ENCODE measurements at places on chromosomes 12 and 14.
A peak's percentile ranks its signal among the peaks of the same experiment; 100 is the strongest.

- DNase-seq = no peak
Measured at GRCh38 chr12:43094886-43095575, 457.0 kb downstream of the ADAMTS20 start.

GRCh38 chr14:52922656-52923055 is 28.2 kb downstream of the FERMT2 start:
- no peak for DNase-seq

DNA sequence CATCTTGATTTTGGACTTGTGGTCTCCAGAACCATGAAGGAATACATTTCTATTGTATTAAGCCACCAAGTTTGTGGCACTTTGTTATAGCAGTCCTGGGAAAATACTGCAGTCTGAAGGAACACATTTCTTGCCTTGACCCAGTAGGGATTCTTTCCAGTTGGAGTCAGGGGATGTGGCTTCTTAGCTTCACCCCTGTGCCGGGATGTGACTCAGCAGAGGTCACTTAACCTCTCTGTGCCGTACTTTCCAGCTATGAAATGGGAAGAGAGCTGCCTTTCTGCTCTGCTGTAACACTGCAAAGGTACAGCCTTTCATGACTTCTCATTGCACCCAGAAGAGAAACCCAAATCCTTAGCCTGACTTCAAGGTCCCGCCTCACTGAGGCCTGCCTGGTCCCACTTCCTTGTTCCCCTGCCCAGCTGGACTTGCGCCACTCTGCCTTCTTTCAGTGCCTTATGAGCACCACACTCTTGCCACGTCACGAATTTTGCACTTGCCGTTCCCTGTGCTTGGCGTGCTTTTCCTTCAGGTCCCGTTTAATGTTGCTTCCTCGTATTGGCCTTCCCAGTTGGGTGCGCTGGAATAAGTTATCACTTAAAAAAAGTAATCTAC is 24.2 kb downstream of the CHST11 start:
- peak; percentile 71 for DNase-seq

- DNase-seq = no peak
Measured at GRCh38 chr12:11970155-11970520, 100.6 kb upstream of the BCL2L14 start.

- no peak for DNase-seq
Measured at GRCh38 chr14:96243785-96244184, 12.2 kb upstream of the BDKRB1 start.

DNA sequence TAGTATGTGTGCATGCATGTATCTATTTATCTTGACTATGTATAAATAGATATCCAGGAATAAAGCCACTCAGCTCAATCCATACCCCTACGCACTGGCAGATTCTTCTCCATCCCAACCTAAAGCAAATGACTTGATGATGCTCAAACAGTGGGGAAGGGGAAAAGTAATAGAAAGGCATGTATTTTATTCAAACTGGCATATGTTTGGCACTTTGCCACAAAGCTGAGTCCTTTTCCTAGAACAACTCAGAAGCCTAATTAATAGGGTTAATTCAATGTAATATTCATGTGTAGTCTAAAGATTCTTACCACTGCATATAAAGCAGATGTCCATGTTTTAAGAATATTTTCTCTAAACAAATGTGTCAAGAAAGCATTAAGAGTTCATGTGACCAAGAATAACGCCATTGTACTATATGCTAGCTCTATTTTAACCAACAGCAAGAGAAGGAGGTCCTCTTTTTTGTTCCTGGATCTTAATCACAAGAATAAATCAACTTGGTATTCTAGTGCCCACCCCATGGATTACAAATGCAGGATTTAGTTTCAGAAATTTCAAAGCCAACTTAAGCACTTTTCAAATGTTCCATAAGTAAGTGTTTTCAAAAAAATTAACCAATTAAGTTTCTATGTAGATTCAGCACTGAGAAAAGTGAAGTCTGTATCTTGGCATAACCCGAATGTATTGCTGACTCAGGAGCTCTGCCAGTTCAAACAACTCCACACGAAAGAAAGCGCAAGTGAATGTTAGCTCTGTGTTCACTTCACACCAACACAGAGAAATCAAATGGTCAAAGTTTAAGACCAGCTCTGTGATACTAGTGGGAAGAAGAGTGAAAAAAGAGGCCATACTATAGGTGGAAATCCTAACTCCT is 233.6 kb downstream of the MED13L start:
- DNase-seq = no peak

DNA sequence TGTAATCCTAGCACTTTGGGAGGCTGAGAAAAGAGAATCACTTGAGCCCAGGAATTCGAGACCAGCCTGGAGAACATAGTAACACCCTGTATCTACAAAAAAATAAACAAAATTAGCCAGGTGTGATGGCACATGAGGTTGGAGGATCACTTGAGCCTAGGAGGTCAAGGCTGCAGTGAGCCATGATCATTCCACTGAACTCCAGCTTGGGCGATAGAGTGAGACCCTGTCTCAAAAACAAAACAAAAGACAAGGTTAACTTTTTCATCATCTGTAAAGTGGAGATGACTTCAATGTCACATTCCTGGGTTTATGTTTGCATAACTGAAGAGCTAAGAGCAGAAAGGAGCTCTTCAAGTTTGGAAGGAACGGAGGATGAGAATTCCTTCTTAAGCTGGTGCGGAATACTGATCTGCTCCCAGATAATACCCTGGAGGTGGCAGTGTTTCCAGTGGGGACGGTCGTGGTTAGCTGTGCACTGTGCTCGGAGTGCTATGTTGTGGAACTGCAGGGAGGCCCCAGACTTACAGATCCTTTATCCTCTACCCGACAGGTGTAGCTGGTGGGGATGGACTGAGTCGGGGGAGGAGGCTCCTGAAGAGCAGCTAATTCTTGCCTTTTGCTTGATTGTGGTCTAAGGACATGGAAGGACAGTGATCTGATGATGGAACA is 22.5 kb upstream of the BICD1 start:
- no peak for DNase-seq

DNA sequence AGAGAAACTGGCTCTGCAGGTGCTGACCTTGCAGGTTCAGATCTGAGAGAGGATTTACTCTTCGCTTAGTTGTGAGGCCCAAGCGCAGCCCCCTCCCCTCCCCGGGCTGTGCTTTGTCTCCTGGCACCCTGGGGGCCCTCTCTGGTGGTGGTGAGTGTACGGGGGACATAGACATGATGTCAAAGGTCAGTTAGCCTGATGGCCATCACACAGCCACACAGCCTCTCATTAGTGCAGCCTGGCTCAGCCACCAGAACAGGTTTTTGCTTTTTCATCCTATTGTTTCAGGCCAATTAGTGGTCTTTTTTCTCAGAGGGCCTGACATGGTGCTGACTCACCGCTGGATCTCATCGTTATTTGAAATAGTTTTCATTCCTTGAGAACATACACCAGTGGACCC is 437.9 kb downstream of the AACS start:
- DNase-seq = no peak

DNA sequence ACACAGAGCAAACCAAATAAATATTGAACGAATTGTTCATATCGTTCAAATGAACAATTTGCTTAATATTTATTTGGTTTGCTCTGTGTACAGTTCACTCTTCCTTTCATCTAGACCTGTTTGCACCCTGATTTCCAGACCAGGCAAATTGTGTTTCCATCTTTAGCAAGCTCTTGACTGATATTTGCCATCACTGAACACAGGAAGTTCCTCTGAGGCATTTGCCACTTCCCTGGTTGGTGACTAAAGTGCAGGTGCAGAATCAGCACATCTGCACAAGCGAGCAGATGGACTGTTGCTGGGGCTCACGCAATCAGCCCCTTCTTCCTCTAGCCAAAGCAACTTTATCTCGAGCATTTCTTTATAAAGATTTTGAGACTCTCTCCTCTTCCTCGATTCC is 112.9 kb downstream of the DAAM1 start:
- DNase-seq = no peak

DNA sequence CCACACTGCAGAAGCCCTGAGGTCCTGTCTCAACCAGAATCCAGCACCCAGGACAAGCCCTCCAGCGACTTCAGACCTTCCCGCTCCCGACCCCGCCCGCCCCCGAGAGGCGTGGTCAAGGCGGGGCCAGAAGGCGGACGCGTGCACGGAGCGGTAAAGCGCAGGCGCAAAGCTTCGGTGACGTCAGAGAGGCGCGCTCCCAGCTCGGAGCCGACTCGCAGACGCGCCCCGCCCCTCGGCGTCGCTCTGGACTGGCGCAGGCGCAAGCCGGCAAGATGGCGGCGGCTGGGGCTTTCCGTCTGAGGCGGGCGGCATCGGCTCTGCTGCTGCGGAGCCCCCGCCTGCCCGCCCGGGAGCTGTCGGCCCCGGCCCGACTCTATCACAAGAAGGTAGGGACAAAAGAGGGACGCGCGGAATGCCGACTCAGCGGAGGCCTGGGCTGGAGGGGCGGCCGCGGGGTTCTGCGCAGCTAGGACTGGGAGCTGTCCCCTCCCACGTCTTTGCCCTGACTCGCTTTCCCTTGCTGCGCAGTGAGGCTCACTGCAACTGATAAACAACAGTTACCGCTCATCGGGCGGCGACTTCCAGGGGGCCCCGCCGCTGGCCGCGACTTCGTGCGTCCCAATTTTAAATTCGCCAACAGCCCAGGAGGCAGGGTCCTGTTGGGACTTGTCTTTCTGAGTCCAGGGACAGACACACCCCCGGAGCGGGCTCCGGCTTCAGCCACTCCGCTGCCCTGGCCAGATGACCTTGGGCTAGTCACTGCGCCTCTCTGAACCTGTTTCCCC is at the start of gene ISCU:
TSS of gene ISCU (plus strand) at position 249 of the 788 bp plus-strand sequence. CDS start at position 276, 27 bp downstream.
- peak; percentile 99 for DNase-seq

GRCh38 chr12:3636328-3636727 is 116.6 kb downstream of the CRACR2A start:
- DNase-seq = no peak

DNA sequence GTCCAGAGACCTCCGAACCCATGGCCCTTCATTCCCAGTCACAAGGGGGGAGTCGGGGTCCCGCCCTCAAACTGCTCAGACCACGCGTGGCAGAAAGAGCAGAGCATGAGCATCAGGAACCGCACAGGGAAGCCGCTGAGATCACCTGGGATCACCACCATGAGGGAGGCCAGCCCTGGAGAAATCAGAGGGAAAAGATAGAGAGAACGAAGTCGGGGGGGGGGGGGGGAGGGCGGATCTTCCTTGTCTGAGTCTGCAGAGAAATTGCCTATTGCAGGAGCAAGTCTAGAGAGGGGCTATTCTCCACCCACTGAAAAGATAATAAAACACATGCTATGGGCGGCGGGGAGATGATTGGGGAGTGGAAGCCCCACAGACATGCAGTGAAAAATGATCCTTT is 884 bp upstream of the TMEM132C start:
- DNase-seq = no peak

- no peak for DNase-seq
Measured at GRCh38 chr12:121003650-121004049, 12.6 kb downstream of the C12orf43 start.

DNA sequence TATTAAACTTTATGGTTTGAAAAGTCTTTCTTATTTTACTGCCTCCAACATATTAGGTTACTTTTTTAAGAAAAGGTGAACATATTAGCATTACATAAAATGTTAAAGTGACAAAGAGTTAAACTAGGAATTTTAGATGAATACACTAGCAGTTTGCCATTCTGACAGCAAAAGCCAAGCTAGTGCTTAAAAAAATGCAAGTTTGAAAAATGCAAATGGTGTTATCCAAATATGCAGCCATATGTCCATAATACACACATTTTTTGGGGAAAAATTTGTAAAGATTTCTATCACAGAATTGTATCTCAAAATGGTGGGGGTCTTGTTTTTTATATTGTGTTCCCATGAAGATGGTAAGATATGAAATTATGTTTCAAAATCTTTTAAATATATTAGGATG is 466.1 kb downstream of the FOXG1 start:
- no peak for DNase-seq

DNA sequence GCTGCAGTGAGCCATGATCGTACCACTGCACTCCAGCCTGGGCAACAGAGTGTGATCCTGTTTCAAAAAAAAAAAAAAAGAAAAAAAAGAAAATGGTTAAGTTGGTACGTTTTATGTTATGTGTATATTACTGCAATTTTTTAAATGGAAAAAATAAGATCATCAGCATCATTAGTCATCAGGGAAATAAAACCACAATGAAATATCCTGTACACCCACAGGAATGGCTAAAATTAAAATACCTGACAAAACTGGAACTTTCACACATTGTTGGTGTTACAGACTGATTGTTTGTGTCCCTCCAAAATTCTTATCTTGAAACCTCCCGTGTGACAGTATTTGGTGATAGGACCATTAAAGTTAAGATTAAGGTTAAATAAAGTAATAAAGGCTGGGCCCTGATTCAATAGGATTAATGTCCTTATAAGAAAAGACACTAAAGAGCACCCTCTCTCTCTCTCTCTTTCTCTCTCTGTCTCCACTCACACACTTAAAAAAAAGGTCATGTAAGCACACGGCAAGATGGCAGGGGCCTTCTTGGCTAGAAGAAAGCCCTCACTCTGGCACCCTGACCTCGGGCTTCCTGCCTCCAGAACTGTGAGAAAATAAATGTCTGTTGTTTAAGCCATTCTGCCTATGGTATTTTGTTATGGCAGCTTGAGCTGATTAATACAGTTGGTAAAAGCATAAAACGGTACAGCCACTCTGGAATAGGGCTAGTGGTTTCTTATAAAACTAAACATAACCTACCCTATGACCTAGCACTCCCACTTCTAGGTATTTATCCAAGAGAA is 48.3 kb upstream of the ZFP36L1 start:
- DNase-seq = no peak

- DNase-seq = no peak
Measured at GRCh38 chr12:12432364-12432763, 75.5 kb downstream of the BORCS5 start.

DNA sequence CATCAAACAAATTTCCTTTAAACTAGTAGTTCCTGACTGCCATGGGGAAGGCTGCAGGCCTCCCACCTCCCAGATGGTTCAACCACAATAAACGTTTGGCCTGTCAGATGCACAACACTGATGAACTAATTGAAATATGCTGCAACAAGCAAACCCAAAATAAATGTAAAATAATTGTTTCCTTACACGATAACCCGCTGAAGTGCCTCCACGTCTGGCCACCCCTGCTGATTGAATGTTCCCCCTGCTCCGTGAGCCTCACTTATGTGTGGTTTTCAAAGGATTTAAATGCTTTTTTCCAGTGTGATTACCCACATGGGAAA is 8.4 kb downstream of the PITPNM2 start:
- DNase-seq = no peak

GRCh38 chr14:35242599-35243311 is 49.4 kb upstream of the PSMA6 start:
- no peak for DNase-seq

- peak; percentile 56 for DNase-seq
Measured at GRCh38 chr14:103594265-103594664, 31.5 kb downstream of the COA8 start.

- no peak for DNase-seq
Measured at GRCh38 chr12:113709456-113709855, 237.8 kb upstream of the LHX5 start.

DNA sequence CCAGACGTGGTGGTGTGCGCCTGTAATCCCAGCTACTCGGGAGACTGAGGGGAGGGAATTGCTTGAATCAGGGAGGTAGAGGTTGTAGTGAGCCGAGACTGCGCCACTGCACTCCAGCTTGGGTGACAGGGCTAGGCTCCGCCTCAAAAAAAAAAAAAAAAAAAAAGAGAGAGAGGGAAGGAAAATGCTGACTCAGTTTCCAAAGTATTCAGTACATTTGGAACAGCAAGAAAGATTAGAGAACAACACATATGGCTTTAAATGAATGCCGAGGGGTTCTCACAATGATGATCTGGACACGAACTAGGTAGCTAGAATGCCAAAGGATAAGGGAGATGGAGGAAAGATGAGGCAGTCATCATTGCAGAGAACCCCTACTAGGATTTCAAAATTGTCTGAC is 97.4 kb downstream of the NAV3 start:
- no peak for DNase-seq
